Purkinje cell (primary cell): ENCODE measurements at places on chromosomes 6 and 20. TPM values are rescaled to one million over a fixed set of nuclear protein-coding genes. Genes with fewer than 3 reads are reported as not detected.

Gene IMPG1
- 0.34 and 6.7 TPM in 2 replicates for polyA plus RNA-seq

Gene SLC2A10
- 0.28 TPM in 1 of 2 replicates, not detected in the other for polyA plus RNA-seq

Gene NT5E
- polyA plus RNA-seq, result 10.7 and 11.4 TPM in 2 replicates

Gene CPNE5
- polyA plus RNA-seq, result 22.8 TPM in 1 of 2 replicates, not detected in the other

Gene APOBEC2
- 4.9 and 6.3 TPM in 2 replicates for polyA plus RNA-seq
